Bronchial smooth muscle cell (primary cell): ENCODE measurements at places on chromosomes 16 and 17. TPM values are rescaled to one million over a fixed set of nuclear protein-coding genes. Genes with fewer than 3 reads are reported as not detected.

The FOXL1 gene
- 5.2 and 7.2 TPM in 2 replicates for total RNA-seq

The GRB7 gene
- 0.16 TPM in 1 of 2 replicates, not detected in the other for total RNA-seq

The PER1 gene
- total RNA-seq: 3.0 and 3.4 TPM in 2 replicates

The DBF4B gene
- 2.0 and 2.7 TPM in 2 replicates for total RNA-seq

The SLFN14 gene
- total RNA-seq: not detected in 2 replicates

The FUS gene
- total RNA-seq: 32.5 and 32.7 TPM in 2 replicates

The VPS35L gene
- 29.3 and 40.4 TPM in 2 replicates for total RNA-seq

The TLCD1 gene
- total RNA-seq: 3.3 and 6.1 TPM in 2 replicates

The EPX gene
- total RNA-seq: not detected in 2 replicates

The NTN1 gene
- 0.16 and 1.0 TPM in 2 replicates for total RNA-seq

The HGS gene
- total RNA-seq: 57.4 and 64.3 TPM in 2 replicates

The TMEM235 gene
- 0.16 TPM in 1 of 2 replicates, not detected in the other for total RNA-seq

The BRIP1 gene
- total RNA-seq: 1.7 and 2.0 TPM in 2 replicates

The NEUROD2 gene
- under 0.01 TPM in 1 of 2 replicates, not detected in the other for total RNA-seq

The TNP2 gene
- not detected in 2 replicates for total RNA-seq

The MLKL gene
- total RNA-seq: 3.9 and 5.4 TPM in 2 replicates

The ABCC6 gene
- 2.1 and 3.8 TPM in 2 replicates for total RNA-seq

The CDYL2 gene
- 1.0 and 2.0 TPM in 2 replicates for total RNA-seq

The TBC1D3G gene
- total RNA-seq: not detected in 2 replicates

The CLEC18C gene
- total RNA-seq: under 0.01 TPM in 1 of 2 replicates, not detected in the other

The PRSS22 gene
- not detected in 2 replicates for total RNA-seq

The KRT14 gene
- total RNA-seq: 0.16 and 1.0 TPM in 2 replicates

The IGSF6 gene
- not detected in 2 replicates for total RNA-seq

The ZNF597 gene
- 1.1 and 1.3 TPM in 2 replicates for total RNA-seq

The RNF157 gene
- 0.32 and 0.34 TPM in 2 replicates for total RNA-seq

The CA5A gene
- not detected in 2 replicates for total RNA-seq

The GLIS2 gene
- total RNA-seq: 2.4 and 3.1 TPM in 2 replicates

The KRTAP17-1 gene
- not detected in 2 replicates for total RNA-seq
